ENCODE measurements at places on chromosomes 2 and 18.

DNA sequence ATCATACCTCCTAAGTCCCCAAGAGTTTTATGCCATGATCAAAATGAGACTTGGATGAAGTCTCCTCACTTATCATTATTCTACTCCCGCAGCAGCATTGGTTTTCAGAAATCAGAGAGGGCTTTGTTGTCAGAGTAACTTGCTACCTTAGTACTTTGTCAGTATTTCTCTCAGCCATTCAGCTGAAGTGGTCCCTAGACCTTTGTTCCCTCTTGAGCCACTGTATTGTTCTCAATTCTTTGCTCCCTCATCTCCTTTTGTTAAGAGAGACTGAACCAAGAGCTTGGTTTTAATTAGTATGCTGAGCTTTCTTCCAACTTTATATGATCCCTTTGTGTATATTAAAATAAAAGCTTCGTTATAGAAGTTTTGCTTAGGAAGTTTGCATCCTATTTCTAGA, 133.4 kb downstream of the DOCK10 start:
- no peak for DNase-seq

GRCh38 chr18:40413160-40413559, 1541.9 kb upstream of the PIK3C3 start:
- no peak for DNase-seq

DNA sequence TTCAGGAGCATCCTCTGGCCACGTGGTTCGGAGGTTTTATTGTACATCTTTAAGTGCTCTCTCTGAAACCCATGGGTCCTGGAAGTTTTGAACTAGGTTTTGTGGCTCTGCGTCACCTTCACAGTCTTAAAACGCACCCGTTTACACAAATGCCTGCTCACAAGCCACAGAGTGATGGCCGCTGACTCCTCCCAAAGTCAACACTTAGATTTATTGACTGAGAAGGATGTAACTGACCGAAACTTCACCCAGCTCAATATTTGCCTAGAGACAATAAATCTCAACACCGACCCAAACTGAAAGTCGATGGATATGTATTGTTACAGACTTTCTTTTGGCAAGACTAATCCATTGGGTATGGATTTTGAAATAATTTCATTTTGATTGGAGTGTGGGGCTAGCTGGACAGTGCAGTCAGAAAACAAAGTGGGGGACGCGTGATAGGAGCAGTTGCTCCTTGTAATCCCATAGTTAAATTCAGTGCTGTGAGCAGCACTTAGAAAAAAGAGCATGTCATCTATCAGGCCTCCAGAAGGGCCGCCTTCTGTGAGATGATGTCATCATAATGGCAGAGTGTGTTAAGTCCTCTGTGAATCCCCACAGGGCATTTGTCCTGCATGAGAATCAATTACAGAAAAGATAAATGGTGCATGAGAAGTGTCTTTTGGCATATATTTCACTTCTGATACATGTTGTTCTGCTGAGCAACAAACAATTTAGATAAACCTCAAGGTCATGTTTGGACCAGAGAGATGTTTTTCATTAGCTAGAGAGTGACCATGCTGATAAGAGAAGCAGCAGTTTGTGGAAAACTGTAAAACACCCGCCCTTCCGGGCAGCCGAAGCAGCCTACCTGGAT, 183.7 kb downstream of the INO80D start:
- DNase-seq: no peak

DNA sequence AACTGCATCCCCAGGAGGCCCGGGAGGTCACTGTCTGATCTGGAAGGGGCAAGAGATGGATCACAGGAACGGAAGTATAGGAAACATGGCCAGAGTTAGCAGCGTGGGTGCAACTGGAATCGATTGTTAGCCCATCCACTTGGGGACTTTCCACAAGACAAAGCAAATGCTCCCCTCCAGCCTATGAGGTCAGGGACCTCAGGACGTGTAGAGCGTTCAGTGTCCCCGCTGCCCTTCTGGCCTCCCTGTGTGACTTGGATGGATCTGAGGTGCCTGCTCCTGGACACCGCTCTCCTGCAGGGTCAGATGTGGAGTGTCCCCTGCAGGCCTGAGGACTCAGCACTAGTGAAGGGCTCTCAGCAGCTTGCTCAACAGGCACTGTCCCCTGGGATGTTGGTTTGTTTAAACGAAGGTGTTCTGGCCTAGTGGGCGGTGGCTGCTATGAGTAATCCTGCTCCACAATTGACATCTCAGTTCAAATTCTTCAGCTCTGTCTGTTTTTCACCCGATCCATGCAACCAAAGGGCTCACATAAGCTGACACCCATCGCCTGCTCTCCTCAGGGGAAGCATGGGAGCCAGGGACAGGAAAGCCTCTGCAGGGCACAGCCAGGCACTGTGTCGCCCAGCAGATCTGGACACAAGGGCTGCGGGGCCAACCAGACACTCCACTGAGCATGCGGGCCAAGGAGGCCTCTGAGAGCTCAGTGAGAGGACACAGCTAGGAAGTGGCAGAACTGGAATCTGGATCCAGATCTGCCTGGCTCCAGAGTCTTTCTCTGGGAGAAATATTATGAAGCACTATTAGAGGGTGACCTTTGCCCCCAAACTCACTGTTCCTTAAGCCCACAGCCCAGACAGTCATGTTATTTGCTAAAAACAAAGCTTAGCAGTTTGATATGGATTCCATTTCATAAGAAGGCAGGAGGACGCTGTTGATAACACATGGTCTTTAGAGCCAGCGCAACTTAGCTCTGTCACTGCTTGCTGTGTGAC, 78.5 kb downstream of the RHOB start:
- DNase-seq: no peak

GRCh38 chr2:181464966-181465365, 7.8 kb downstream of the ITGA4 start:
- DNase-seq: no peak

GRCh38 chr2:175039490-175039889, 34.3 kb upstream of the CHN1 start:
- no peak for DNase-seq

GRCh38 chr2:158761621-158762020, 33.5 kb upstream of the DAPL1 start:
- DNase-seq: no peak

DNA sequence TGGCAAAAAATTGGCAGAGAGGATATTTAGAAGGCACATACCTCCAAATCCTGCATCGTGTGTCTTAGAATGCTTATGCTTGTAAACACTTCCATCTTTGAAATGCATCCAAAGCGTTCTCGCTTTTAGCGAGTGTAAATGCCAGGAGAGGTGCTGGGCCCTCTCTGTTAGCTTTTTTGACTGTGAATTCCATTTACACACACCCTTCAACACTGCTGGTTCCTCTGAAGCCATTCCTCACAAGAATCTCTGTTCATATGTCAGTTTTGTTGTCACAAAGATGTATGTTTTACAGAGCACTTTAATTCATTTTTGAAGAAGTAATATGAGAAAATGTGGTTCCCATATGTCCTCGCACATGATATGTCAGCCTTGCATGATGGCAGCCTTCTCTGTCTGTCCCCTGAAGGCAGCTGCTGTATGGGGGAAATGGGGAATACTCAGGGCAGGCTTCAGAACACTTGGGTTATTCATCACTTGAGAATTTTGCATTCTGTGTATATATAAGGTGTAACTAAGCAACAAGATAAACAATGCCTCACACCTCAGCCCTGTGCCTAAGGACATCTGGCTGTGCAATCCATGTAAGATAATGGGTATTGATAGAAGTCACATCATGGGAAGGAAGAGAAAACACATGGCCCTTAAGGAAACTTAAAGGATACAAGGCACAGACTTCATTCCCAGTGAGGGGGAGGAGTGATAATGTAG, 52.3 kb downstream of the RAB27B start:
- DNase-seq: no peak

- no peak for DNase-seq
Measured at GRCh38 chr2:10944799-10945198, 33.1 kb downstream of the KCNF1 start.

DNA sequence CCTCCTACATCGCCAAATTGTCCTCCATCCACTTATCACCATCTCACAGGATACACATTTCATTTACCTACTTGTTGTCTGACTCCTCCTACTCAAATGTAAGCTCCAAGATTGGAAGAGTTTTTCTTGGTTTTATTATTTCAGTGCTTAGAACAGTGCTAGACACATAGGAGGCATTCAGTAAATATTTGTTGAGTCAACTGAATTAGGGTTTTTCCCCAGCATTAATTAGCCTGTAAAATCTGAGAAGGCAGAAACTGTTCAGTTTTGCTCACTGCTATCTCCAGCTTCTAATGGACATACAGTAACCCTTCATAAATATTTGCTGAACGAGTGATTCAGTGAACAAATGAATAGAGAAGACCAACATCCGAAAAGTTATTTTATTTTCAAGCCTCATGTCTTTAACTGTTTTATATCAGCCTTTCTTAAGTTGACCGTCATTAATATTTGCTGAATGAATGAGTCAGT, 800 bp downstream of the TTC21B start:
- DNase-seq: no peak

DNA sequence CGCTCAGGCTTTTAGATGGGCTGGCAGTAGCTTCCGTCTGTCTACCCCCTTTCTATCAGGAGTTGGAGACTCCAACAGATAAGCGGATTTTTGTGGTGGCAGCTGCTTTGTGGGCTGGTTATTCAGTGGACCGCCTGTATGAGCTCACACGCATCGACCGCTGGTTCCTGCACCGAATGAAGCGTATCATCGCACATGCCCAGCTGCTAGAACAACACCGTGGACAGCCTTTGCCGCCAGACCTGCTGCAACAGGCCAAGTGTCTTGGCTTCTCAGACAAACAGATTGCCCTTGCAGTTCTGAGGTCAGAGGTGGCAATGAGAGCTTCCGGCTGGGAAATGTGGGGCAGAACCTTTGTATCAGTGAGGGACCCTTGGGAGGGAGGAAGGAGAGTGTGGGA, 14.8 kb downstream of the CAD start:
- no peak for DNase-seq

DNA sequence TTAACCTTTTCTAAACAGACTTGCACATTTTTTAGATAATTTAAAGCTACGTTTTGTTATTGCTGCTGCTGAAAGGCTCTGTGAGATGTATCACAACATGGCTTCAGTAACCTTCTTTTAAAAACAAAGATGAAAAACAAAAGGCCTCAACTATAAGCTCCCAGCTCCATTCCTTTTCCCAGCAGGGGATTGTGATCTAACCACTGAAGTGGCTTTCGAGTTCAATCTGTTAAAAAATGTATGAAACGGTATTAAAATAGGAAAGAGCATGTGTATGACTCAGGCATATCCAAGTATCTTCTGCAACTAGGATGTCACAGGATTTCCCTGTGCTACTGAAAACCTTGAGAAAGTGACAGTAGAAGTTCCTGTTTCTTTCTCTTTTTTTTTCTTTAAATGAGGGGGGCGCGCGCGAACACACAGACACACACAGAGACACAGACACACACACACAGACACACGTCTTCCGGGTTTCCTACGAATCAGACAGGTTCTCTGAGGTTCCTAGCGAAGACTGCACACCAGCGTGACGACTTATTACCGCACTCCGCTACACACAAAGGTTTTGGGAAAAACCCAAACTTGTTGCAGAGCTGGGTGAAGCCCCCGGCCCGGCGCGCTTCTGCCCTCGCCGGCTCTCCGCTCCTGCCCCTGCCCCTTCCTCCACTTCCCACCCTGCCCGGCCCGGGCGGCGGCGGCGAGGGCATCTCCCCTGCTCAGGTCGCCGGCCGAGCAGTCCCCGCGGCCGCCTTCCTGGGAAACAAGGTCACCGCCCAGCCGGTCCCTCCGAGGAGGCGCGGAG, 86.8 kb downstream of the RBMS1 start:
- DNase-seq: peak; percentile 90

DNA sequence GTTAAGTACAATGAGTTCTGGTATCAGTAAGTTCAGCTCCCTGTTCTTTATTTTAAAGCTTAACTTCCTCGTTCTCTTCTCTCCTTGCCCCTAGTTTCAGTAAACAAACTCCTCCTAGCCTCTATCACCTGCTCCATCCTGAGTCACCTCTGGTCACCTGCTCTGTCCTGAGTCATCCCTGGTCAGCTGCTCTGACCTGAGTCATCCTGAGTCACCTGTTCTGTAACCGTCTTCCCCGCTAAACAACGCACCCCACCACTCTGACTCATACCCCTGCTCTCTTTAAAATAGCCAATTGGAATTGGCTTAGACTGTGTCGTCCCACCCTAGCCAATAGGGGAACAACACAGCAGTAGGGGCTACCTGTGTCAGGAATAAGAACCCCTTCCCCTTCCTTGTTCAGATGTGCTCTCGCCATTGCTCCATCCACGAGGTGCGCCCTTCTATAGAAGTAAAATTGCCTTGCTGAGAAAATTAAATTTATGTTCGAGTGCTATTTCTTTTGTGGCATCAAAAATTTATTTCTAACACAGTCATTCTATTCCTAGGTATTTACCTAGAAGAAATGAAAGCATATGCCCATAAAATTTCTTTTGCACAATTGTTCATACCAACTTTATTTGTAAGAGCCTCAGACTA, 24.9 kb upstream of the RMND5A start:
- DNase-seq: no peak

GRCh38 chr2:152042636-152043615, 55.9 kb downstream of the CACNB4 start:
- DNase-seq: peak; percentile 88

- no peak for DNase-seq
Measured at GRCh38 chr2:11535899-11536344, 2.1 kb downstream of the GREB1 start.

- DNase-seq: peak; percentile 89
Measured at GRCh38 chr2:200862532-200863000, 1.9 kb downstream of the CLK1 start.

DNA sequence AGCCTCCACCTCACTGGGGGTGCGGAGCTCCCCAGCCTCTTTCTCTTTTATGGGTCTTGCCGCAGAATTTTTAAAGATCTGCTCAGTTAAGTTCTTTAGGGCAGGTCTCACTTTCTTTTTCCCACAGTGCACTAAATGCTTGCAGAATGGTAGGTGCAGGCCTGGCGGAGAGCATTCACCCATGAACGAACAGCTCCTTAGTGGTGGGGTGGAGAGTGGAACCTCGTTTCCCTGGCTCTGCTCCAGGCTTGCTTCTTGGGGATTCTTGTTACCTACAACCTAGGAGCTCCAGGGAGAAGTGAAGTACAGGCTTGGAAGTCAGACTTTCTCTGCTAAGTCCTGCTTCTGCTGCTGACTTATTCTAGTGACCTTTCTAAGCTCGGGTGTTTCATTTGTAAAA, 70.3 kb upstream of the PXDN start:
- DNase-seq: no peak

DNA sequence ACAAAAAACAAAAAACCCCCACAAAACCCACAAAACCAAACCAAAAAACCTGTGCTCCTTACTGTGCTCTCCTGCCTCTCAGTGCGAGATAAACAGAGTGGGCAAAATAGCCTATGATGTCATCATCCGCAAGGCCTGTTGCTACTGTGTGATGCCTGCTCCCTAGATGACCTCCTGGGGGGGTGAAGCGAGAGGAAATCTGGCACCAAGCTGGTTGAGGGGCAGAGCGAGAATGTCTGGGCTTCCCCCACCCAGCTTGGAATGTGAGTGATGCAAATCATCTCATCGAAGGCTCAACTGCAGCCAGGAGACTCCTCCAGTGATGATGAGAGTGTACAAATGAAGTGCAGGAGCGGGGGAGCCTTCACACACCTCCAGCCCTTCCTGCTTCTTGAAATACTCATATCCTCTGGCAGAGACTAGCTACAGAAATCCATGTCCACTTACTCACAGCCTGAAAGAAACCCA, 57.7 kb upstream of the MAP4K3 start:
- DNase-seq: peak; percentile 37

GRCh38 chr2:68222287-68222686, 30.0 kb downstream of the PPP3R1 start:
- DNase-seq: no peak

- no peak for DNase-seq
Measured at GRCh38 chr2:58494071-58494501, 253.0 kb upstream of the FANCL start.
